ENCODE measurements at places on chromosomes 1 and 21.

GRCh38 chr1:230215031-230215430 is 148.0 kb downstream of the GALNT2 start:
- no peak for DNase-seq

DNA sequence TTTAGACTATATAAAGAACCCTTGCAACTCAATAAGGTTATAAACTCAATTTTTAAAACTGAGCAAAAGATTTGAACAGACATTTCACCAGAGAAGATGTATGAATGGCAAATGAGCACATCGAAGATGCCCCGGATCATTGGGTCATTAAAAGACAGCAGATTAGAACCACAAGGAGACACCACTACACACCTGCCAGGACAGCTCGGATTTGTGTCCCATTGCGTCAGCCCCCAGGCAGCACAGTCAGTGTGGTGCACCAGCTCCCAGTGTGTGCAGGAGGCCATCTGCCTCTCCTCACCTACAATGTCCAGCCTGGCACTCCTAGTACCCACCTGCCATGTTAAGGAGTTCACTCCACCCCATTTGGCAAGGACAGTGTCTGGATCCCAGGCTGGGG is 61.1 kb upstream of the LRP8 start:
- no peak for DNase-seq

DNA sequence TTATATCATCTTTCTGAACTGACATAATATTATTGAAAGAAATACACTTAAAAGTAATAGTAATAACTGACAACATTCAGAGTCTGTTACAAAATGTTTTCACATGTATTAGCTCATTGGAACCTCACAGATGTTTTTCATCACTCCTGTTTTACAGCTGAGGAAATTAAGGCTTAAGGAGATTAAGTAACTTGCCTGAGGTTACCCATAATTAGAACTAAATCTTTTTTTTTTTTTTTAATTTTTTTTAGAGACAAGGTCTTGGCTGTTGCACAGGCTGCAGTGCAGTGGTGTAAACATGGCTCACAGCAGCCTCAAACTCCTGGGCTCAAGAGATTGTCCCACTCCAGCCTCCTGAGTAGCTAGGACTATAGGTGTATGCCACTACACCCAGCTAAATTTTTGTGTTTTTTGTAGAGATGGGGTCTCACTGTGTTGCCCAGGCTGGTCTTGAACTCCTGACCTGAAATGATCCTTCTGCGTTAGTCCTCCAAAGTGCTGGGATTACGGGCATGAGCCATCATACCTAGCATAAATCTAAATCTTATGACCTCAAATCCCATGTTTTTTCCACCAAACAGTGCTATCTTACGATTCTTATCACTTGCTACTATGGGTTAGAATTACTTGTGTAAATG is 64.7 kb upstream of the MACF1 start:
- DNase-seq: no peak

- DNase-seq: no peak
Measured at GRCh38 chr1:67939186-67939743, 106.0 kb upstream of the GNG12 start.

GRCh38 chr1:247491328-247491727 is 33.4 kb upstream of the OR2B11 start:
- DNase-seq: no peak

GRCh38 chr1:19042675-19043578 is 86.5 kb upstream of the IFFO2 start:
- no peak for DNase-seq

DNA sequence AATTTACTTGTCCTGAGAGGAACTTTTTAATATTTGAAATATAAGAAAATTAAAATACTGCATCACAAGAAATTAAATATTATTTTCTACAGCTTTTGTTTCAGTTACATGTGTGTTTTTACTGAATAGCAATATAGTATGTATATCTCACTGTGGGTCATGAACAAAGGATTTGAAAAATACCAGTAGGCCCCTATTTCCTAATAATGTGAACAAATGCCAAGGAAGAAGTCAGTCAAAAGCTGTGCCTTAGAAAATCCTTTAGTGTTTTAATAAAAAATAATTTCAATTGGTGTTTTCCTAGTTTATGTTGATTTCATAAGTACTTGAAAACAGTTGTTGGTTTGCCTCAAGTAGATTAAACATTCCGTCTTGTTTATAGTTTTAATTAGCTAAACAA is 46.7 kb downstream of the SMYD3 start:
- no peak for DNase-seq

DNA sequence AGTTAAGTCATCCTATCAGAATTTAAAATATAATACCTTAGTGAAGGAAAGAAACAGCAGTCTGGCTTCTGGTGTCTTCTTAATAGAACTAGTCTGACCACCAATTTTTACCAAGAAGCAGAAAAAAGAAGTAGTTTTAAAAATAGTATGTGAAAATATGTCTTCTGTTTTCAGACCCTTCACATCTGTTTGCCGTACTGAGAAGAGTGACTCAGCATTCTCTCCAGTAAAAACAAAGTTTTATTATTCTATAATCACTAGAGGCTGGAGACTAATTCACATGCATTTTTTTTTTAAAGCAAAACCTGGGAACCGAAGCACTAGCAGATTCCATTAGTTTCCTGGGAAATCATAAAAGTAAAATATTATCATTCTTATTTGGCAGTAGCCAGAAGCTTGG is 163.8 kb downstream of the COL24A1 start:
- no peak for DNase-seq

GRCh38 chr1:23902321-23903278 is 10.6 kb downstream of the CNR2 start:
- DNase-seq: no peak

GRCh38 chr21:15010645-15011044 is 54.2 kb downstream of the NRIP1 start:
- DNase-seq: no peak
